ENCODE measurements at places on chromosomes 4 and X.

DNA sequence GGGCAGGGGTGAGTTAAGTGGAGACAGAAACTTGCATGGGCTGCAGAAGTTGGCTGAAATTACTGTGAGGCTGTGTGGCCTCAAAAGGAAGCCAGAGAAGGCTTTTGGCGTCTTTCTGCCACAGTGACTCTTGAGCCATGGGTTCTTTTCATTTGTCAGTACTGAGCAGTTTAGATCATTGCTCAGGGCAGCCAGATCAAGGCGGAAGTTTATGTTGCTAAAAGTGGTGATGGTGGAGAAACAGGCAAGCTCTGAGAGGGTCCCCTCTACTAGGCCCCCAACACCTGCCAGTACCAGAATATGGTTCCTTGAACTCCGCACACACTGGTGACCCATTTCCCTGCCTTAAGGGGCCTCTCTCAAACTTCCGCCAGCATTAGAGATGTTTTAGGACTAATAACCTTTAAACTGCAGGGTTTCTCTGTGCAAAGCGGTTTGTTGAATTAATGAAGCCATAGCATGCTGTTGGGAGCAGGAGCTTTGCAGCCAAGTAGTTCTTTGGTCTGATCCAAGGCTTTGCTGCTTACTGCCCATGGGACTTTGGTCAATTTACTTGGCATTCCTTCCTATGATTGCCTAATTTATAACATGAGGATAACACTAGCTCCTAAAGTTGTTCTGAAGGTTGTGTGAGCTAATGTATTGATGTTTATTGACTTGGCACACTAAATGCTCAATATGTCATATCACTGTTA lies 34.5 kb downstream of the RNF175 start:
- DNase-seq: no peak

- DNase-seq: no peak
These were observed 55.0 kb downstream of the SH3KBP1 start for GRCh38 chrX:19832191-19832965.

- no peak for DNase-seq
These were observed 29.0 kb upstream of the BCLAF3 start for GRCh38 chrX:20019672-20020365.

- DNase-seq: no peak
These were observed 207.3 kb downstream of the ANKRD50 start for GRCh38 chr4:124505211-124505610.

DNA sequence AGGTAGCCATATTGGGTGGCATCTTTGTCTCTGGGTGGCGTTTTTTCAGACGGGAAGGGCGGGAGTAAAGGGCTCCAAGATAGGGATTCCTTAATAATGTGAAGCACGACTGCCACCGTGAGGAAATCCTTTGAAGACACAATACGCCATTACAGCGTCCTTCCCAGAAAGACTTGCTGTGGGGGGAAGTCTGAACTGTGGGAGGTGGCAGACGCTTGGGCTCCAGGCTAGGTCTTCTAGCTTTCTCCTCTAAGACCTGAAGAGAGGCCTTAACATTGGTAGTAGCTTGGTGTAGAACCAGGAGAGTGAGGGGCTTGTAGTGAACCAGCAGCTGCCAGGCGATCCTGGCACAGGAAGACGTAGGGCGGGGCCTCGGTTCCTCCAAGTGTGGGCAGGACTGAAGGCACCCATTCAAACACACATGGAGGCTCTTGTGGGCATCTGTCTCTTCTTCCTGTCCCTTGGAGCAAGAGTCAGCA lies 197.3 kb downstream of the OR13H1 start:
- no peak for DNase-seq

GRCh38 chr4:2296631-2297601 lies 35.0 kb upstream of the MXD4 start:
- no peak for DNase-seq

GRCh38 chr4:155532373-155533085 lies 134.1 kb upstream of the GUCY1A1 start:
- DNase-seq: no peak

- DNase-seq: no peak
These were observed 63.7 kb downstream of the COL25A1 start for GRCh38 chr4:109238746-109239145.

GRCh38 chr4:62912531-62912930 lies 1496.7 kb downstream of the TECRL start:
- DNase-seq: no peak

- DNase-seq: no peak
These were observed 163.5 kb upstream of the GYPA start for GRCh38 chr4:144304025-144304424.

- DNase-seq: no peak
These were observed at the start of gene TMEM35A for GRCh38 chrX:101078716-101079598. Gene TMEM35A, plus strand, starts transcription at chrX:101078879. Its CDS starts 124 bp downstream, at chrX:101079003.

DNA sequence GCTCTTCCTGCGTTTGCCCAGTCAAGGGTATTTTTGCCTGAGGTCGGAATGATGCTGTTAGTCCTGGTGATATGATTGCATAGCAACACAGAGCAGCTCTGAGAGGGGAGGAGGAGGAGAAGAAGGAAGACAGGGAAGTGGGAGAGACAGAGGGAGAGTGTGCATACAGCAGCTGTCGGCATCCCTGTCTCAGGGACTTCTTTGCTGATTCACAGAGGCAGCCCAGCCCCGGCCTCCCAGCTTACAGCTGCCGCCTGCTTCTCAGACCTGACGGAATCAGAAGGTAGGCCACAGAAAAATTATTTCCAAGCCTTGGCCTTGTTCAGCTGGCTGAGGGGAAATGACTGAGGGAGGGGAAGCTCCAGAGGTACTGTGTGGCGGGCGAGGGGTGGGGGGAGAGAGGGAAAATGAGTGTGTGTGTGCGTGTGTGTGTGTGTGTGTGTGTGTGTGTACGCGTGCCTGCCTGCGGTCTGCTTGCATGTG lies 319 bp downstream of the DRP2 start:
- peak; percentile 2 for DNase-seq
